ENCODE measurements at places on chromosomes 4 and X.

- no peak for DNase-seq
Measured at GRCh38 chr4:82043081-82043808, 330.5 kb downstream of the HNRNPD start.

GRCh38 chr4:6854098-6854744, 55.4 kb upstream of the TBC1D14 start:
- DNase-seq, result no peak

- no peak for DNase-seq
Measured at GRCh38 chrX:132497432-132497831, 8.6 kb upstream of the MBNL3 start.

DNA sequence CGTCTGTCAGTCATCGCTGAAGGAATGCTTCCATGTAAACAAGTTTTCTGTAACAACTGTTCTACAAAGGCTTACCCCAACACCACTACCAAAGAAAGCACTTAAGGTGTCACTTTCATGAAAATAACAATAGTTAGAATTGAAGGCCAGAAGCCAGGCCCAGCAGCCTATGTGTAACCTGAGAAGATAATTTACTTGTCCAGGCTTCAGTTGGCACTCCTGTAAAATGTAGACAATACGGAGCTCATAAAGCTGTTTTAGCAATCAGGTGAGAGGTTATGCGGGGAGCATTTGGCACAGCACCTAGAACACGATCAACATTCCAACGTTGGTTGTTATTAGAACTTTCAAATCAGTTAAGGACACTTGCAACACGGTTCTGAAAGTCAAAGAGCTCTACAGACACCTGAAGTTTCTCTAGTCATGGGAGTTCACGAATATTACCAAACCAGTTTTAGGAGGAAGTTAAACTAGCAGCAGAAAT, 15.7 kb downstream of the ADGRA3 start:
- DNase-seq, result no peak

DNA sequence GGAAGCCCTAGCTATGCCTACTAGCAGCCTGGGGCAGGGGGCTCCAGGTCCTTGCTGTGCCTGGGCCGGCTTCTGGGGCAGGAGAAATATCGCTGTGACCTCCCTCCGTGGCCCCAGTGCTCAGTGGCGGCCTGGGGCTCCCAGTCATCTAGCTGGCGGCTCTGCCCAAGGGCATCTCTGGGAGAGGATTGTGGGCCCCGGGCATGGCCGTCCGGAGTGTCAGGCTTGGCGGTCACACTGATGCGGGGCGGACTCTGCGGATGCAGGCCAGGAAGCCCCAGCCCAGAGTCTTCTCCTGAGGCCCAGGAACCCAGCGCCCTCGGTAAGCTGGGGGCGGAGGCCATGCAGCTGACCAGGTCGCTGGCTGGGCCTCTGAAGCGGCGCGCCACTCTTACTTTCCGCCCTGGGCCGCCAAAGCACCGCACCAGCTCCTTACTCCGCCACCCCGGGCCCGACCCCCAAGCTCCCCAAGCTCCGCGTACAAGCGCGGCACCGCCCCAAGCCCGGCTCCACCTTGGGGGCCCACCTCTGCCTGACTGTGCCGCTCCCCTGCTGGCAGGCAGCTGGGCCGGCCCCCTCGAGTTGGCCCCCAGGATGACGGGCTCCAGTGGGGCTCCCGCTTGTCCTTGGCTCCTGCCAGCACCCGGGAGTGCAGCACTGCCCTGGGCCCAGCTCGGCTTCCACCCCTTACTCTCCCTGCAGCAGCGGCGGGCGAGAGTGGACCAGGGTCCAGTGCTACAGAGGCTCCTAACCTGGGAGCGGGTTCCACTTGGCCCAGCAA, 720.0 kb downstream of the PCDH18 start:
- DNase-seq, result no peak

- no peak for DNase-seq
Measured at GRCh38 chr4:106316773-106317409, 541 bp downstream of the AIMP1 start.

- no peak for DNase-seq
Measured at GRCh38 chr4:25811841-25812240, 50.9 kb downstream of the SEL1L3 start.

DNA sequence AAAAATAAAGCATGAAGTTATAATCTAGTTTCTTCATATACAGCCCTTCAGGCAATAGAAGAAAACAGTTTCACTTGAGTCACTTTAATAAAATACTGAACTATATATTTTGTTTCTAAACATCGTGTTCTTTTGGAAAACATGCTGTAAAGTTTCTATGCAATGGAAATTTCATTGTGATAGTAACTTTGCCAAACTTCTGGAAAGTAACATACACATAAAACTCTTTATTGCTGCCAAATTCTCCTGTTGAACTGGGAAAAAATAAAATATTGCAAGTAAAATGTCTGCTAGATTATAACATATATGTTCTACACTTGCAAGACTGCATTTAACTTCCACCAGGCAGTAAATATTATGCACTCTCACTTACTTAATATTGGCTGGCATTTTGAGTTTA, 635.4 kb downstream of the SPRY1 start:
- DNase-seq, result no peak

GRCh38 chrX:15790769-15791290, 546 bp downstream of the ZRSR2 start:
- no peak for DNase-seq

DNA sequence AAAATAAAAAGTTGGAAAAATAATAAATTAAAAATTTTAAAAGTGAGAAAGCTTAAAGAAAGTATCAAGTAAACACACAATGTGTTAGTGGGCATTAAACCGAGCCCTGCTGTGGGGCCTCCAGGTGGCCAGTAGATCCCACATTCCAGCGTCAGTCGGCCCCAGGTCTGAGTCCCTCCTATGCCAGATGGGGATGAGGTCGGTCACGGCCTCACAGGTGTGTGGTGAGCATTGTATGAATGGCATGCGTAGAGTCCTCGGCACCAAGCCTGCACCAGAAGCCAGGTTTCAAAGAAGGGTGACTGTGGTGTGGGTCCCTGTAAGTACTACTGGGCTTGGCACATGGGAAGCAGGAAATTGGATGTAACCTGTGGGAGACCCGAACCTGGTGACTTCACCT, 75.6 kb upstream of the MSX1 start:
- DNase-seq, result no peak
